Effector CD8-positive, alpha-beta T cell (primary cell): ENCODE measurements at places on chromosomes 12 and 14.

GRCh38 chr14:80850197-80850814 lies 91.2 kb downstream of the CEP128 start:
- DNase-seq = no peak

GRCh38 chr12:121610239-121611149 lies 15.8 kb upstream of the ORAI1 start:
- DNase-seq = no peak

- DNase-seq = no peak
Observed at GRCh38 chr14:67503331-67503730, 14.8 kb upstream of the TMEM229B start.

DNA sequence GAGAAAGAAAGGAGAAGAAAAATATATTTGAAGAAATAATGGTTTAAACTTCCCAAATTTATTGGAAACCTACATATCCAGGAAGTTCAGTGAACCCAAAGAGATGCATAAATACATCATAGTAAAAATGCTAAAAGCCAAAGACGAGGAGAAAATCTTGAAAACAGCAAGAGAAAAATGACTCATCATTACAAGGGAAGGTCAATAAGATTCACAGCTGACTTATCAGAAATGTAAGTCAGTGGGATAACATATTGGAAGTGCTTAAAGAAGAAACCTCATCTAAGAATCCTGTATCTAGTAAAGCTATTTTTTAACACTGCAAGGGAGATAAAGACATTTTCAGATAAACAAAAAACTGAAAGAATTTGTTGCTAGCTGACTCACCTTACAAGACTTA lies 19.9 kb downstream of the RIC8B start:
- DNase-seq = no peak

- DNase-seq = no peak
Observed at GRCh38 chr14:77011245-77011644, 17.3 kb downstream of the IRF2BPL start.

GRCh38 chr12:3681595-3682061 lies 71.3 kb downstream of the CRACR2A start:
- no peak for DNase-seq

DNA sequence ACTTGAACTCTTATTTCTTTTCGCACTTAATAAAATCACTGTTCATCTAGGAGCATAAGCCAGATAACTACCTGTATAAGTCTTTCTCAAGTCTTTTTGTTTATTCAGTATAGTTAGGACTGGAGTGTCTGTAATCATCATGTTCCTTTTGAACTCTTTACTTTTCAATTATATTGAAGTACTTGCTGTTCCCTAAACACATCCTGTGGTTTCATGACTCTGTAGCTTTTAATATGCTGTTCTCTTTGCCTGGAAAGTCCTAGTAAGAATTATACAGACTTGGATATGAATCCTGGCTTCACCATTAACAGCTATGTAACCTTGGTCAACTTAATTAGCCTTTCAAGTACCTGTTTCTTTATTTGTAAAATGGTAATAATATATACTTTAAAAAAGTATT lies 88.2 kb downstream of the CCDC91 start:
- no peak for DNase-seq

- DNase-seq = no peak
Observed at GRCh38 chr14:44036248-44036647, 470.8 kb downstream of the FSCB start.

DNA sequence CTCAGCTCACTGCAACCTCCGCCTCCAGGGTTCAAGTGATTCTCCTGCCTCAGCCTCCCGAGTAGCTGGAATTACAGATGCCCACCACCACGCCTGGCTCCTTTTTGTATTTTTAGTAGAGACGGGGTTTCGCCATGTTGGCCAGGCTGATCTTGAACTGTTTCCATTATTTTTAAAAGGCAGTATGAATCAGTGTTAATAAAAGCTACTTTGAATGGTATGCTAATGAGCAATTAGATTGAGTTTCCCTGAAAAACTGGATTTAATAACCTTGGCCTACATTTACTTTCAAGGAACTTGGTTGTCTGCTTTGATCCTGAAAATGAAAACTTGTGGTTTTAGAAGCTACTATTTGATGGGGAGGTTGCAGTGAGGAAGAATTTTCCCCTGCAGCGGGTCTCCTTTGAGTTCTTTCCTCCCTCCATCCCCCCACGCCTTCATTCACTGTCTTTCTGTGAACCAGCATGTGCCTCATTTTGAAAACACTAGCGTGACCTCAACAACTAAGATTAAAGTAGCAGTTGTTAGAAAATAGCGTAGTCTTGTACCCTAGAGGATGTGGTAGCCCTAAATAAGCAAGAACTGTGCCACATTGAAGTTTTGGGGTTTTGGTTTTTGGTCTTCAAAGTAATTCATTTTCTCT lies 17.8 kb upstream of the RPS6KA5 start:
- no peak for DNase-seq

DNA sequence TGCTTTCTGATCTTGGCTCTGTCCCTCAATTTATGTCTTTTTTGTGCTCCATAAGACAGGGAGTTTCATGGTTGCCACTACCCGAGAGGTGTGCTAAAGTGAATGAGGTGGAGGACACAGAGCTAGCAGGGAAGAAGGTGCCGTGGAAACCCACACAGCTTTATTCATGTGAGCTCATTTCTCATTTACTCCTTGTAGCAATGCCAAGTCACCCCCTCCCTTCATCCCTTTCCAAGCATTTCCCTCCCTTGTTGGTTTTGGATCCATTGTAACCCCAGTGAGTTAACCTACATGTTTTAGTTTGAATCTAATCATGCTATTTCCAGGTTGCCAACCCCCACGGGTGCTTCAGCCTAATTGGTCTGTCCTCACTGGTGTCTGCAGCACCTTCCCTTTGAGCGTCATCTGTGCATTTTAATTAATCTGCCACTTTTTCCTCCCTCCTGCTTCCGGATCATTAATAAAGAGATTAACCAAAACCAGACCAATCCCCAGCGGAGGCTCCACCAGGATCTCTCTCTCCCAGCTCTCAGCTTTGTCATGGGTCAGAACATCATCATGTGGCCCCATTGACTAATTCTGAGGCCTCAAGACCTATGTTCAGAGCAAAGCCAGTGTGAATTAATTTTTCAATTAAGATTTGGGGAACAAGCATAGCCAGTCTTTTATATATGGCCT lies 56.2 kb downstream of the NTF3 start:
- no peak for DNase-seq

DNA sequence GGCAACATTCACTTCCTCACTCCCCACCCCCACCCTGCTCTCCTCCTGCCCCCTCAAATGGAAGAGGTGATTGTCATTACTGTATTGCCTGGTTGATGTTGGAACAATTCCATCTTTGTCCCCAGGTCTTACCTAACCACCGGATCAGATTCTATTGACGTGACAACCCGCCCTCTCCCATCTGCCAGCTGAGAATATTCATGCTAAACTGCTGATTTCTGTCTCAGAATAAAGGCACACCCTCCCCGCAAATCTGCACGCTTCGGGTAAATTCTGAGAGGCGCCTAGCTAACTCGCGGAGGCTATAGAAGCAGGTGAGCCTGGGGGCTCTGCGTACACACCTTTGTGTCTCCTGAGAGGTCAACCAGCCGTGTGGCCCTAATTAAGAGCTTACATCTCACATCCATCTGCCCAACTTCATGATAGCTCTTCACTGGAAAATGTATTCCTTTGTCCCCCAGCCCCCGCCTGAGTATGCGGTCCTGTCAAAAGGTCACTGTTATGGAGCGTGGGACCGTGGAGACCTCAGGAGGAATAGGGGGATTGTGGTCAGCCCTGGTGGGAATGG lies 1054.3 kb downstream of the VRK1 start:
- no peak for DNase-seq

DNA sequence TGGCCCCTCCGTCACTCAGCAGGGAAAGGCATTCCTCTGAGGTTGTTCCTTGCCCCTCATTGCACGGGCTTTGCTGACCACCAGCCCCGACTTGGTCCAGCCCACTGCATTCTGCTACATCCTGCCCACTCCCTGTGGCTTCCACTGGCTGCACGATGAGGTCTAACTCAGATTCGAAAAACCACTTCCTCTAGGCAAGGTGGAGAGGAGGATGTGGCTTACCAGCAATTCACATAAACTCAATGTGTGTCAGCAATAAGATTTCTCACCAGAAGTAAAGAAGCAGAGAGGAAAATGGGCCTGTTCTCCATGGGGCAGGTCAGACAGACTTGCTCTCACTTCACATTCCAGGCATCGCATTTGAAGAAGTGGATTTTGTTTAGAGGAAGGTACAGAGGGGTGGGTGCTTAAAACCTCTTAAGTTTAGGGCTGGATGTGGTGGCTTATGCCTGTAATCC lies 14.7 kb downstream of the GPR68 start:
- no peak for DNase-seq

DNA sequence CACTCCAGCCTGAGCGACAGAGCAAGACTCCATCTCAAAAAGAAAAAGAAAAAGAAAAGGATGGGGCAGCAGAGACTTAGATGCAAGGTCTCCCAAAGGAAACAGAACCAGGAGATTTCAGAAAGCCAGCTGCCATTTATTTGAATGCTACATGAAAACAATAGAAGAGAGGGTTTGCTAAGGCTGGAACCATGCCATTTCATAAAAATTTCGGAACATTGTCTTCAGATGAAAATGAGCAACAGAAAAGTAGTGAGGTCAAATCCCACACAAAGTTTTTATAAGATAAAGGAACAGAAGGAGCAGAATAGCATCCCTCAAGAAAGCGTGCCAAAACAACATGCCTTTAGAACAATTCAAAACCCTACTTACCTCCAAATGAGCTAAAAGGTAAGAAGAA lies 175.3 kb downstream of the ETV6 start:
- no peak for DNase-seq

DNA sequence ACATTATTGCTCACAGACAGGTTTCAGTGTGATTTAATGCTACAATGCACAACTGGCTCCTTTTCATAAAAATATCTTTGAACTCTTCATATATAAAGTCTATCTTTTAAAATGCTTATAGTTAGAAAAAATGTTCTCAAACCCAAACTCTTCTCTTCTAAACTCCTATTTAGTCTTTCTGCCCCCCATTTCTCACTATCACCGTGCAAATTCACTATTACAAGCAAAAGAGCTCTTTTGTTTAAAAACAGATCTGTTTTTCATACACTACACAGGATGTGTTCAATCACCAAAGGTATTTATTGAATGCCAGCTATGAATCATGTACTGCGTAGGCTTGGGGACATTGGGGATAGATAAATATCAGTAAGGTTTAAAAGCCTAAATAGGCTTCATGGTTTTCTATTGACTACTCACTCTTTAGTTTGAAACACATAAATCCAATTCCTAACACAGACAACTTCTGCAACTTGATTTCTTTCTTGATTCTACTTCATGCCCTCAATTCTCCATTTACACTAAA lies 692.3 kb downstream of the C12orf50 start:
- no peak for DNase-seq

DNA sequence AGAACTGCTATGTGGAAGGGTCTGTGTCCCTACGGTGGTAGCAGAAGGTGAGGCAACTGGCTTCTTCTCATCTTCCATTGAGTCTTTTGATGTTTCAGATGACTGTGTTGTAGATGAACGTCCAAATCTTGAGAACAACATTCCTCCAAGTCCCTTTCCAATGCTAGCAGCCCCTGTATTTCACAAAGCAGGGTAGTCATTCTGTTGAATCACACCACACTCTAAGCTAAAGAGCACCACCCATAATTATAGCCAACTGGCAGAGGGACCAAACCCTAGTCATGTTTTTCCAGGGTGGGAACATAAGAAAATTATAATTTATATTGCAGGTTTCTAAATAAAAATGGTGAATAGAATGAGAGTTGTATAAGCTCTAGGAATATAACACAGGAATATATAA lies 98.7 kb downstream of the DDHD1 start:
- no peak for DNase-seq

DNA sequence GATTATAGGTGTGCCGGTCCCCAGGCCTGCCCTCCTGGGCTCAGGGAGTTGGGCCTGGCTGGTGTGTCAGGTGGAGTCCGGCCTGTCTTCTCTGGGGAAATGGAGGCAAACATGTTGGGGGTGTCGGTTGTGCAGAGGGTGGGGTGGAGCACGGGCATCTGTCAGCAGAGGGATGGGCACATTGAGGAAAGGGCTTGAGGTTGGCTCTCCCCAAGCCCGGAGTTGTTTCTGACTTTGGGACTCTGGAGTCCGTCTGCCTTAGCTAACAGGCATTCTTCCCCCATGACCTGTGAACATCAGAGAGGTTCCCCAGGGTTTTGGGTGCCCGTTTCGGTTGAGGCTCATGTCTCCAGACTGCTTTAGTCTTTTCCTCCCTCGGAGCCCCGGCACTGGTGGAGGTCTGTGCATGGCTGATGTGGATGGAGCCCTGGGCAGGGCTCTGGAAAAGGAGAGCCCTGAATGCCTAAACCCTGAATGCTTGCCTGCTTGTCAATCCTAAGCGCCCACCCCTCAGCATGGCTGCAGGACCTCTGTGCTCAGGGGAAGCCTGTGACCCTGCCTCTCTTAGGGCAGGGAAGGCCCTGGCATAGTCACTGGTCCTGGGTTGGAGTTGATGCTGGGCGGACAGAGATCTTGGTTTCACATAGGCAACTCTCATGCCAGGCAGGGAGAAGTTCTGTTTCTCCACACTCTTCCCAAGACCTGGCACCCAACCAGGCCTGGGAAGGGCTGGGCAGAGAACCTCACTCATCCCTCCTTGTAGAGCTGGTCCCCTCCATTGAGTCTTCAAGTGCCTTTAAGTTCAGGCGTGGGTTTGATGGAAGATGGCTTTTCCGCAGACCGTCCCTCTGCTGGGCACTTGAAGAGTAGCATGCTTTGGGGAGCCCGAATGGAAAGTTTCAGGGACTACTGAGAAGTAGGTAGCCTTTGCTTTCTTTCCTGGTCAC lies 12.9 kb downstream of the NYNRIN start:
- no peak for DNase-seq
